ENCODE measurements at places on chromosomes 5 and 9. TPM values are rescaled to one million over a fixed set of nuclear protein-coding genes. Genes with fewer than 3 reads are reported as not detected.

GABRA1 gene
- total RNA-seq: not detected

TMEM174 gene
- not detected for total RNA-seq

CDH10 gene
- total RNA-seq: 0.74 TPM

AGPAT2 gene
- total RNA-seq: 87.2 TPM

DNA sequence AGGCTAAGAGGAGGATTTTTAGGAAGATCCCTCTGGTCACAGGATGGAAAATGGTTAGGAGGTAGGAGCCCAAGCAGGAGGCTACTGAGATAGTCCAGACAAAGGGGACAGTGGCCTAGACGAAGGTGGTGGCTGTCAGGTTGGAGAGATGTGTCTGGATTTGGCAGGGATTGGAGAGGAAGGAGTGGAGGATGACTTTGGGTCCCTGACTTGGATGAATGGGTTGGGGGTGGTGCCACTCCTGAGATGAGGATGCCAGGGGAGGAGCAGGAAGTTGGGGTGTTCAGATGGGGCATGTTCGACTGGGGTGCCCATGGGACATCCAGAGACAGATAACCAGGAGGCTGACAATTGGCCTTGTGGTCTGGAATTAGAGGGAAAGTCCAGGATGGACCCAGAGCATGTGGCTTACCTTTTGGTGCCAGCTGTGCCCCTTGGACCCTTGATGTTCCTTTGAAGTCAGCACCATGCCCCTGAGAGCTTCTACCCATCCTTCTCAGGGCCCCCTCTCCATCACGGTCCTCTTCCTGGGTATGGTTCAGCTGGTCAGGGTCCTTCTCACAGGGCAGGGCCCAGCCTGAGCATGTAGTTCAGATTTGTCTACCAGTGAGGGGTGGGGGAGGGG is 15.1 kb upstream of the IGFBPL1 start:
- no peaks in the 10 kb centered on the region for H3K27me3 ChIP-seq
- H3K36me3 ChIP-seq: no peaks in the 10 kb centered on the region
- no peaks in the 10 kb centered on the region for H3K4me1 ChIP-seq
- H3K4me3 ChIP-seq: no peak overlapping the region
- H3K27ac ChIP-seq: no peak overlapping the region

DNA sequence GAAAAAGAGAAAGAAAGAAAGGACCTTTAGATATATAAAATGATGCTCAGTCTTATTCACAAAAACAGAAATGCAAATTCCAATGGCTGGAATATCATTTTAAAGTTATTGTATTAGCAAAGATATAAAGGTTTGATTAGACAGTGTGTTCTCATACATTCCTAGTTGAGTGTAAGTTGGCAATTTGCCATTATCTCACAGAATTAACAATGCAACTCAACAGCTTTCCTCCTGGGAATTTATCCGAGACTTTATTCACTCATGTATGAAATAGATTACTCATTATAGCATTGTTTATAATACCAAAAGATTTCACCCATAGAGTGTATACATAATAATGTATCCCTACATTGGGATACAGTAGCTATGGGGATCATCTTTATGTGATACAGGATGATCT is 27.1 kb upstream of the MLLT3 start:
- no peaks in the 10 kb centered on the region for H3K27me3 ChIP-seq
- DNase-seq: no peak
- H3K27ac ChIP-seq: no peak overlapping the region
- H3K36me3 ChIP-seq: no peaks in the 10 kb centered on the region
- H3K4me1 ChIP-seq: no peaks in the 10 kb centered on the region

DNA sequence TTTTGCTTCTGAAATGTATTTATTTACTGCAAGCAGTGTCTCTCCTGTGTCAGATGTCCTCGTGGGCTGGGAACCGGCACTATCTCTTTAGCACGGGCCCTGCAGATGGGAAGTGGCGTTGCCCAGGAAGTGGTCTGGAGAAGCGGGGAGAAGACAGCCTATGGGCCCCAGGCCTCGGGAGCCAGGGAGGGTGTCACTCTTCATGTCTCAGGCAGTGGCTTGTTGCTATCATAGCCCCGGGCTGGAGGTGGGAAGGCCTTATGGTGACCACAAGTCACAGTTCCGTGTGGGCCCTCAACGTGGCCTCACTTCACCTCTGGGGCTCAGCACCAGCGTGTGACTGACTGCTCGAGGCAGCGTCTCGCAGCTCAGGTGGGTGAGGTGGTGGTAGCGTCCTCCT is 41.4 kb downstream of the SYK start:
- no peaks in the 10 kb centered on the region for H3K4me1 ChIP-seq
- DNase-seq: no peak
- no peaks in the 10 kb centered on the region for H3K36me3 ChIP-seq
- no peak overlapping the region for H3K4me3 ChIP-seq
- no peak overlapping the region for H3K27ac ChIP-seq

GRCh38 chr9:75683591-75683990 is 206.9 kb upstream of the PCSK5 start:
- no peak overlapping the region for H3K4me3 ChIP-seq
- H3K36me3 ChIP-seq: no peaks in the 10 kb centered on the region
- H3K27ac ChIP-seq: no peak overlapping the region
- no peaks in the 10 kb centered on the region for H3K27me3 ChIP-seq
